ENCODE measurements at places on chromosomes 7 and 10.
A peak's percentile ranks its signal among the peaks of the same experiment; 100 is the strongest.

- DNase-seq, result no peak
Observed at GRCh38 chr7:90461219-90461618, 8.2 kb upstream of the PTTG1IP2 start.

DNA sequence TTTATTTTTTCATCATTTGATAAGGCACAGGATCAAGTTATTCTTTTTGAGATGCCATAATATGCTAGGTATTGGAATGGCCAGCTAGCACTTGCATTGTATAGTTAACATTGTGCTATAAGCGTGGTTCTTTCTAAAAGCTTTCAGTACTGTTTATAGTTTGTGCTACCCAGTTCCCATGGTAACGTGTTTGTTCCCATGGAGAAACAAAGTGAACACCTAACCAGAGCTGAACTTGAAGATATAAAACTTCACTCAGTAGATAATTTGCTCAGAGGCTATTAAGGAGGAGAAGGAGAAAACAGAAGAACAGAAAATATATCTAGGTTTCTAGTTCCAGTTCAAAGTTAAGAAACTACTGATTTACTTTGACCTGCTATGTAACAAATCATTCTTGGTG lies 23.6 kb upstream of the ITGB8 start:
- no peak for DNase-seq

DNA sequence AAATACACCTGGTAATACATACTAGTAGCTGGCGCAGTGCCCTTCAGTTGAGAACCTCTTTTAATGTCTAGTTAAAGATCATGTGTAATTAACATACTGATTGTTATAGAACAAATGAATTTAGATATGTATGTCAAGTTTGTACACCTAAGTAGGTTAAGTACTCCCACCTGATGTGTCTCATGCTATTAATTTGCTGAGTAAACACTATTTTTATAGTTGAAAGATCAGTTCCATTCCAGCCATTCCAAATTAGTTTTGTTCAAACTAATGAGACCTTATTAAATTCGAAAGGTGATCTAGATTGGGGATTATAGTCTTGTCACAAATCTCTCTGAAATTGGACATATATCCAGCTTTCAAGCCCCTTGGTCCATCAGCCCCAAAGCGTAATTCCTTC lies 710.0 kb downstream of the LRMDA start:
- DNase-seq, result peak; percentile 84

DNA sequence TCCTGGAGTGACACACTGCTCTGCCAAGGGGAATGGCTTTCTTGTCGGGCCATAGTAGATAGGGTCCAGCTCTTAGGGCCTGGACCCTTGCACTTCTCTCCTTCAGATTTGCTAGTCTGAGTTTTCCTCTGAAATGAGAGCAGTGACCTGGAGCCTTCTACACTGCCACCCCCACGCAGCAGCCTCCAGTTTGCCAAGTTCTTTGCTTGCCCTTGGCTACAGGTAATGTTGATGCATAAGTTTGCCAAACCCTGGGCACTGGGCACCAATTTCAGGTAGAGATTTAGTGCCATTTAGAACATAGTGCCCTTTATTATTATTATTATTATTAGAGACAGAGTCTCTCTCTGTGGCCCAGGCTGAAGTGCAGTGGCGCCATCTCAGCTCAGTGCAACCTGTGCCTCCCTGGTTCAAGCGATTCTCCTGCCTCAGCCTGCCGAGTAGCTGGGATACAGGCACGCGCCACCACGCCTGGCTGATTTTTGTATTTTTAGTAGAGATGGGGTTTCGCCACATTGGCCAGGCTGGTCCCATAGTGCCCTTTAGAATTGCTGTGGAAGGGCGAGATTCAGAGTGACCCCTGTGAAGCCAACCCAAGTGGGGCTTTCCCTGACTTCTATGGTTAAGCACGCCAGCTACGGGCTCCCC lies 14.5 kb downstream of the EEPD1 start:
- DNase-seq, result no peak

- no peak for DNase-seq
Observed at GRCh38 chr10:132237871-132238270, 51.1 kb downstream of the DPYSL4 start.

DNA sequence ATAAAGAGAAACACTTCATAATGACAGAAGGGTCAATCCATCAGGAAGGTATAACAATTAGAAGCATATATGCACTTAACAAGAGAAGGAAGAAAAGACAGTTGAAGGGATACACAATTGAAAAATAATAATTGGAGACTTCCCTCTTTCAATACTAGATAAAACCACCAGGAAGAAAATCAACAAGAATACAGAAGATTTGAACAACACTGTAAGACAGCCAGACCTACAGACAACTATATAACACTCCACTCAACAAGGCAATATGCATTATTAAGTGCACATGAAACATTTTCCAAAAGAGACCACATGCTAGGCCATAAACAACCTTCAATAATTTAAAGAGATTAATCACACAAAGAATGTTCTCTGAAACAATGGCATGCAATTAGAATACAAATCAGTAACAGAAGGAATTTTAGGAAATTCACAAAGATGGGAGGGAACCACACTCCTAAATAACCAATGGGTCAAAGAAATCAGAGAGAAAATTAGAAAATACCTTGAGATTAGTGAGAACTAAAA lies 35.1 kb downstream of the ZNF438 start:
- DNase-seq, result no peak

GRCh38 chr10:18423058-18423637 lies 228.2 kb downstream of the NSUN6 start:
- DNase-seq, result no peak

- DNase-seq, result peak; percentile 87
Observed at GRCh38 chr10:14093730-14094484, 236.8 kb downstream of the FRMD4A start.

GRCh38 chr7:134636008-134636449 lies 10.6 kb upstream of the BPGM start:
- no peak for DNase-seq

- DNase-seq, result no peak
Observed at GRCh38 chr10:97312897-97313296, 6.2 kb upstream of the FRAT1 start.

- peak; percentile 90 for DNase-seq
Observed at GRCh38 chr7:100675581-100676350, 2.2 kb downstream of the GNB2 start.

DNA sequence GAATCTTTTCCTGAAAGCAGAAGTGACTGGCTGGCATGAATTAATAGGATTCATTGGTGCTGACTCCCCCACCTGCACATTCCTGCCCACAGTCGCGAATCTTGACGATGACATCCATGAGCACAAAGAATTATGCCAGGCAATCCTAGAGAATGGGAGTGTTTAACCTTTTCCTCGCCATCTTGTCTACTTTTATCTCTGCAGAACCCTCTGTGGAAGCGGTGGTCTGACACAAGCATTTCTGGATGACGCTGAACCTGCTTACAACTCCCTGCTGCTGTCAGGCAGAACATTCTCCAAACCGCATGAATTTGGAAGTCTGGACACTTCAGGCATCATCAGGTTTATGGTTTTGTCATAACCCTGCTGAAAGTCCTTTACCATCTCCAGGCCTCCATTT lies 36.5 kb downstream of the KLF6 start:
- no peak for DNase-seq

- DNase-seq, result no peak
Observed at GRCh38 chr7:3431306-3431705, 130.3 kb downstream of the SDK1 start.

GRCh38 chr7:120060281-120060680 lies 212.7 kb upstream of the KCND2 start:
- no peak for DNase-seq

DNA sequence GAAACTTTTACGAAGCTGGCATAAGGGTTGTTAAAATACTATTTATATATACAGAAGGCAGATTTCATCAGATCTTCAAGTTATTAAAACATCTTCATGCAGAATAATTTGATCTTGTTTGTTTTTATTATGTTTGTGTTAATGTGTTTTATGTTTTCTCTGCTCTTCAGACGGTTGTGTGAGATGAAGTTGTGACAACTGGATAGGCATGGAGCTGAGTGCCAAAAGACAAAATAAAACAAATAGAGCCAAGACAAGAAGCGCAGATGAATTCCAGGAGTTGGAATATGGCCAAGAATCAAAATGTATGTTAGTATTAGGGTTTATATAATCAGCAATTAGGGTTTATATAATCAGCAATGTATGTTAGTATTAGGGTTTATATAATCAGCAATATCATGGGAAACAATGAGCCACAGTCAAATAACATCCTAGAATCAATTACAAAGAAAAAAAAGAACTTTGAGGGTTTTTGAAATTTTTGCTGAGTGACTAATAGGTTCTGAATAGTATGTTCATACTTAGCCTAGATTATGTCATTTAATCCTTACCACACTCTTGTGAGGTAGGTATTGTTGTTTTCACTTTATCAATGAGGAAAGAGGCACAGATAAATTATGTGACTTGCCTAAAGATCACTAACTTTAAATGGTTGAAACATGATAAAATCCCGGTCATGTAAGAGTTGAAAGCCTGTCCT lies 488.0 kb upstream of the STEAP1 start:
- DNase-seq, result no peak

DNA sequence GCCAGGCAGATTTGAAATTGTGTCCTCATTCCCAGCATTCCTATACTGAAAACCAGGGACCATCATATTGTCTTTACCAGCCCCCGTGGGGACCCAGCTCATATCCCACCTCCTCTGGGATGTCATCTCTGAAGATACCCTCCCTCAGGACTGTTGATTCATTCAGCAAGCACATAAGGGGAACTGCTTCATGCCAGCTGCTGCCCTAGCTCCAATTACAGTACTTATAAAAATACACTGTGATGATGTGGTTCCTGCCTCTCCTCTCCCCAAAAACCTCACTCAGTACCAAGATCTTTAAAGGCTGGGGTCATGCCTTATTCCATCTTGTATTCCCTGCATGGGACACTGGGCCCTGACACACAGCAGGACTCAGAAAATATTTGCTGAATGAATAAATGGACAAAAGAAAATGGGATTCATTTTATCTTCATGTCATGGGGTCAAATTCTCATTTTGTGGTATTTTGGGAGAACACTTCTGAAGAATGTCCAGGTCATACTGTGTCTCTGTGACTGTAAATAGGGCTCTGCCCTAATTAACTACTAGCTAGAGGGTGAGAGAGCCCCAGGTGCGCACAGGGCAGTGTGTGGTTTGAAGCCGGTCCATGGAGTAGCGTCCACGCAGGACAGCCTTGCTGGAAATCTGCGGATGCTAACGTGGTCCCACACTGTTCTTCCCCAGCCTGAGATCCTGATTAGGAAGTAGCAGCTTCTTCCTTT lies 29.0 kb upstream of the DAGLB start:
- DNase-seq, result peak; percentile 21

GRCh38 chr7:78499283-78499682 lies 700.7 kb downstream of the PHTF2 start:
- DNase-seq, result no peak

- DNase-seq, result no peak
Observed at GRCh38 chr7:153385502-153385901, 626.0 kb downstream of the ACTR3B start.

GRCh38 chr7:40133561-40134427 lies 628 bp downstream of the MPLKIP start:
- DNase-seq, result no peak

GRCh38 chr10:95133016-95133752 lies 60.9 kb upstream of the ACSM6 start:
- peak; percentile 75 for DNase-seq

GRCh38 chr7:4216016-4216415 lies 466.1 kb upstream of the FOXK1 start:
- DNase-seq, result no peak

- DNase-seq, result no peak
Observed at GRCh38 chr7:18317941-18318340, 177.6 kb upstream of the HDAC9 start.

DNA sequence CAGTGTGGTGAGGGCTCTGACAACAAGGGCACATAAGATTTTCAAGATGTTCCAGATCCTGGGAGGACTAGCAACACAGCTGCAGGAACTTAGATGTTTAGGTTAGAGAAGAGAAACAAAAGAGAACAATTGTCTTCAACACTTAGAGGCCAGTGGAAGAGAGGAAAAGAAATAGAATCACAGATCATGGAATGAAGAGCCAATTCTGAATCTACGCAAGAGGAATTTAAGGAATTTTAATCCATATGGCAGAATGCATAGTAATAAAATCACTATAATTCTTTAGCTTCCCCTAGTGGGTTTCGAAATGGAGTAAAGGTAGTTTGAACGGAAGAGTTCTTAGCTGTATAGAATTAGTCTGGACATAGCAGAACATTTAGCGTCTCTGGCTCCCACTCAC lies 114.6 kb upstream of the LRRTM3 start:
- no peak for DNase-seq

GRCh38 chr7:4067476-4067760 lies 614.7 kb upstream of the FOXK1 start:
- no peak for DNase-seq

DNA sequence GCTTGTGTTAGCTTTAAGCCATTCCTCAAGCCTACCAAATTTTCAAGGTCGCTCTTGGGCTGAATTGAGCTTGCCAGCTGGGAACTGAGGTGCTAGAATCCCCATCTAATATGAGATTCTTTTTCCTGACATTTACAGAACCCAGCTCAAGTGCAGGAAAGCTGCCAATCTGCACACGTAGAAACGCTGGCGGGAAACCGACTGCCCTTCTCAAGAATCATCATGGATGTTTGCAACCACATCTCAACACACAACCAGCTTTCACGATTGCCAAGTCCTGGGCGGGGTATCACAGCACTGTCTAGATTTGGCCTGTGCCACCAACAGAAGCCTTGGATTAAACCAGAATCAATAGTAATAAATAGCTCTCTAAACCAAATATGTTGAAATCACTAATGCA lies 203.7 kb downstream of the DIP2C start:
- peak; percentile 66 for DNase-seq

- peak; percentile 55 for DNase-seq
Observed at GRCh38 chr10:33336582-33337325, 2.3 kb upstream of the NRP1 start.

GRCh38 chr10:117720931-117721835 lies 178.6 kb downstream of the EMX2 start:
- DNase-seq, result no peak

DNA sequence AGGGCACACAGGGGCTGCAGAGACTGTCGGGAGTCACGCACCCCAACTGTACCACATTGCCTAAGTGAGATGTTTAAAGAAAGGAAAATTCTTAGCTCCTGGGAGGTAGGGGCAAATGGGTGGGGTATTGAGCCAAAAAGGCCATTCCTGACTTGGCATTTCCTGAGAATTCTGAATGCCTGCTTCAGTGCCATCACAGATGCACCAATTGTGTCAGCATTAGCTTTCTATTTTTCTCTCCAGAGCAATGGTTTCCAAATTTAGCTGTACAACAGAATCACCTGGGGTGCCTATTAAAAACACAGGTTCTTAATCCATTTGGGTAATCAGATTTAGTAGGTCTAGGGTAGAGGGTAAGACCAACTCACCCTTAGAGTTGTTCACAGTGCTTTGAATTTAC lies 43.1 kb downstream of the LSMEM1 start:
- DNase-seq, result no peak
